ENCODE measurements at places on chromosomes 13 and 19.

- no peak for DNase-seq
Measured at GRCh38 chr13:39415008-39415802, 187.8 kb downstream of the LHFPL6 start.

DNA sequence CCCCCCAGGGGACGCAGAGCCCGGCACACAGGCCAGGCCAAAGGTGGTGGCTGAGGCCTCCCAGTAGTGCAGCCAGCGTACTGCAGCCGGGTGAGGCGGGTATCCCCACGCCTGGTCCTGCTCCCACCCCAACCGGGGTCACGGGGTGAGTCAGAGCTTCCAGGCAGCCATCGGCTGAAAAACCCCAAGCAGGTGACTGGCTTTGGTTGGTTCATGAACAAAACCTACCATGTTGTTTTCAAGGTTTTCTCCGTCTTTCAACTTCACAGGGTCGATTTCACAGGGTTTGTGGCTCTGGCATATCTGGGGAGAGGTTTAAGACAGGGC, 42.1 kb upstream of the C13orf46 start:
- no peak for DNase-seq

- DNase-seq: no peak
Measured at GRCh38 chr13:37070145-37070695, 10.7 kb upstream of the SUPT20H start.

- DNase-seq: no peak
Measured at GRCh38 chr13:102460806-102461205, 59.0 kb upstream of the FGF14 start.

GRCh38 chr19:33552191-33552927, 30.8 kb upstream of the PEPD start:
- DNase-seq: no peak

DNA sequence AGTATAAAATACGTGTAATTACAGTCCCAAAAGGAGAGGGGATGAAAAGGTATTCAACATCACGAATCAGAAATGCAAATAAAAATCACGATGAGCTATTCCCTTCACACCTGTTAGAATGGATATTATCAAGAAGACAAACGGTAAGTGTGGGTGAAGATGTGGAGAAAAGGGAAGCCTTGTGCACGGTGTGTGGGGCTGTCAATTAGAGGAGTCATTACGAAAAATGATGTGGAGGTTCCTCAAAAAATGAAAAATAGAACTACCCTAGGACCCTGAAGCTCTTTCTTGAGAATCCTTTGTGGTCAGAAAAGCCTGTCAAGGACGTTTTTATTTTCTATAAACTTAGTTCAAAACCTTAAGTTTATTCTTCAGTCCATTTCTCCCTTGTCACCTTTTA, 19.4 kb downstream of the NLRP11 start:
- DNase-seq: no peak

All from T-helper 1 cell (primary cell).